ENCODE measurements at places on chromosomes 1 and 21.
A peak's percentile ranks its signal among the peaks of the same experiment; 100 is the strongest.

- DNase-seq: no peak
Measured at GRCh38 chr1:17994046-17994445, 113.6 kb upstream of the IGSF21 start.

- DNase-seq: peak; percentile 27
Measured at GRCh38 chr1:165369255-165369848, 12.8 kb upstream of the LMX1A start.

DNA sequence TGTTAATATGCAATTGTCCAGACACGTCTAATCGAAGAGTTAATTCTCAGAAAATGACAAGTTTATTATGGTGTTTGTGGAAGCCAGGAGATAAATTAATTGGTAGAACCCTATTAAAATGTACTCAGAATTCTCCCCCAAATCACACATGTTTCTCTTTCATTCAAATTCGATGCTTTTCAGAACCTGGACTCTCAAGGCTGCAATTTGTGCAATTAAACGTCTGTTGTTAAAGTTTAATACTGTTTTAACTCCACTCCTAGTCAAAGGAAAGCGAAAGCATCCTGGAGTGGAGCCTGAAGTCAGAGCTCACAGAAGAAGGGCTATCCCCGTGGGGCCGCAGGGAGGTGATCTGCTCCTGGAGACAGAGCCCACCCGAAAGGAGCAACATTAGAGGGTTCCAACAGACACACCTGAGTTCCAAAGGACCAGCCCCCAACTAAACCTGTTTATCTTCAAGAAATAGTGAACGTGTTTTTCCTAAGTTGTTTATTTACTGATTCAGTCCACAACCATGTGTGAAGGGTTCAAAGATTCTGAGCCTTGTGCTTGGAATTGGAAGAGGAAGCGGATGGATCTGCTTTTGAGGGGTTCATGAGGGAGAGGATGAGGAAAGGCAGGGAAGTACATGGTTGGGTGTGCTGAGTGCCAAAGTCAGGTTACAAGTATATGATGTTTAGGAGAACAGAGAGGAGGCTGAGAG, 68.0 kb upstream of the AKT3 start:
- no peak for DNase-seq

GRCh38 chr1:17094664-17095063, 24.6 kb downstream of the PADI2 start:
- DNase-seq: no peak

- no peak for DNase-seq
Measured at GRCh38 chr1:54051933-54052430, 1.0 kb downstream of the TMEM59 start.

DNA sequence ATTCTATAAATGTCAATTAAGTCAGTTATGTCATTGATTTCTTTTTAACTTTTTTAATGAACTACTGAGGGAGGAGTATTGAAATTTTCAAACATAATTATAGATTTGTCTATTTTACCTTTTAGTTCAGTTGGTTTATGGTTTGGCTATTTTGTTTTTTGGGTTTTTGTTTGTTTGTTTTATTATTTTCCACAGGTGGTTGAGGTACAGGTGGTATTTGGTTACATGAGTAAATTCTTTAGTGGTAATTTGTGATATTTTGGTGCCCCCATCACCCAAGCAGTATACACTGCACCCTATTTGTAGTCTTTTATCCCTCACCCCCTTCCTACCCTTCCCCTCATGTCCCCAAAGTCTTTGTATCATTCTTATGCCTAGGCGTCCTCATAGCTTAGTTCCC, 9.5 kb downstream of the TDRD5 start:
- no peak for DNase-seq

- no peak for DNase-seq
Measured at GRCh38 chr1:241269116-241269515, 87.9 kb downstream of the RGS7 start.

DNA sequence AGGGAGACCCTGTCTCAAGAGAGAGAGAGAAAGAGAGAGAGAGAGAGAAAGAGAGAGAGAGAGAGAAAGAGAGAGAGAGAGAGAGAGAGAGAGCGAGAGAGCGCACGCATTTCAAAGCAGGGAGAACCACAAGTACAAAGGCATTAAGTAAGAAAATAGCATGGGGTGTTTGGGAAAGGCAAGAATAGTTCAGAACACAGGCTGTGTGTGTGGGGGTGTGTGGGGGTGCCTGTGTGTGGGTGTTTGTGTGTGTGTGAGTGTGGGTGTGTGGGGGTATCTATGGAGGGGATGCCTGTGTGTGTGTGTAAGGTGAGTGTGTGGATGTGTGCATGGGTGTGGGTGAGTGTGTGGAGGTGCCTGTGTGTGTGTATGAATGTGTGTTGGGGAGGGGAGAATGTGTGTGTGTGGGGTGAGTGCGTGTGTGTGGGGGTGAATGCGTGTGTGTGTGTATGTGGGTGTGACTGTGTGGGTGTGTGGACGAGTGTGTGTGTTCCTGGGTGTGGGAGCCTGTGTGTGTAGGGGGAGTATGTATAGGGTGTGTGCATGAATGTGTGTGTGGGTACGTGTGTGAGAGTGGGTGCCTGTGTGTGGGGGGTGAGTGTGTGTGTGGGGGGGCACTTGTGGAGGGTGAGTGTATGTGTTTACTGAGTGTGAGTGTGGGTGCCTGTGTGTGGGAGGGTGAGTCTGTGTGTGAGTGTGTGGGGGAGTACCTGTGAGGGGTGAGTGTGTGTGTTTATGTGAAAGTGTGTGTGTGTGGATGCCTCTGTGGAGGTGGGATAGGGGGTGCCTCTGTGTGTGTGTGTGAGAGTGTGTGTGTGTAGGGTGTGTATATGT, 19.1 kb upstream of the HDAC1 start:
- no peak for DNase-seq

DNA sequence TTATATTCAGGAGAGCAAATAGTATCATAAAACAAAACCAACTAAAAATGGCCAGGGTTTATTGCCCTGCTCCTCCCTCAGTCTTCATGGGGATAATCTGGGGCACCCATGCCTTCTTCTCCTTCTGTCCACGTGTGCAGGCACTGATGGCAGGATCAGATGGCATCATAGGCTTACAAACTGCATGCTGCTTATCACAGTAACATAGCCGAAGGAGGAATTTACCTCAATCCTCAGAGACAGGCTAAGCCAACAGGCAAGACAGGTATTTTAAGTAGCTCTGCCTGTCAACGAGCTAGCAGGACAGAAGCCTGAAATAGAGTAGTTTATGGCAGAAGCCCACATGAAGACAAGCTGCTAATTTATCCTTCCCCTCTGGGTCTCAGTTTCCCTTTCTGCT, 9.4 kb downstream of the LAMB3 start:
- no peak for DNase-seq

GRCh38 chr1:223710179-223711133, 1.9 kb upstream of the CAPN2 start:
- DNase-seq: no peak

DNA sequence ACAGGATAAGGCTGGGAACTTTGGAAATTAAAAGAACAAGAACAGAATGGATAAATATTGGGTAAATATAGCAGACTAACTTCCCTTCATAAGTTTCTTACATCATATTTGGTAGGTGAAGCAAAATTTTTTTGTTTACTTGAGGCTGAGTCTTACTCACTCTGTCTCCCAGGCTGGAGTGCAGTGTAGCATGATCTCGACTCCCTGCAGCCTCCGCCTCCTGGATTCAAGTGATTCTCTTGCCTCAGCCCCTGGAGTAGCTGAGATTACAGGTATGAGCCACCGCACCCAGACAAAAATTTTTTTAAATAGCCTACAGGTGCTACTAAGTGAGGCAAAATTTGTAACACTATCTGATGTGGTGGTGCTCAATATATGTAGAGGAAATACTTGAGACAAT, 50.7 kb downstream of the TM2D1 start:
- DNase-seq: no peak

GRCh38 chr21:38780879-38781278, 24.9 kb upstream of the ETS2 start:
- no peak for DNase-seq

GRCh38 chr21:44582055-44582454, 1.7 kb upstream of the KRTAP10-5 start:
- DNase-seq: no peak

- no peak for DNase-seq
Measured at GRCh38 chr1:31951276-31951675, 13.1 kb upstream of the PTP4A2 start.

DNA sequence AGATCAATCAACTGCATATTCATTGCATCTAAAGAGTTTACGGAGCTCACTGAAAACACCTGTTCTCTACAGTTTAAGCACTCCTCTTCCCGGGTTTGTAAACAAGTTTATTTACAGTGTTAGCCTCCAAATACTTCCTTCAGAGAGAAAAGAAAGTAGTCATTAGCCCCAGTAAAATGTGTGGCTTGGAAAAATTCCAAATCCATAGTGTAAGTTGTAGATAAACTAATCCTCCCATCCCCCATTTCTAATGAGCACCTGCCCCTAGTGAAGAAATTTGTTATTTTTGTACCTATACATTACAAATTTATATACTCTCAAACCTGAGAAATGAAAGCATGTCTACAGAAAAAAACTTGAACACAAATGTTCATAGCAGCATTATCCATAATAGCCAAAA, 21.9 kb downstream of the PUM1 start:
- no peak for DNase-seq

GRCh38 chr21:16324630-16325029, 594.8 kb downstream of the USP25 start:
- no peak for DNase-seq

- DNase-seq: no peak
Measured at GRCh38 chr21:41065539-41065938, 102.4 kb upstream of the BACE2 start.

DNA sequence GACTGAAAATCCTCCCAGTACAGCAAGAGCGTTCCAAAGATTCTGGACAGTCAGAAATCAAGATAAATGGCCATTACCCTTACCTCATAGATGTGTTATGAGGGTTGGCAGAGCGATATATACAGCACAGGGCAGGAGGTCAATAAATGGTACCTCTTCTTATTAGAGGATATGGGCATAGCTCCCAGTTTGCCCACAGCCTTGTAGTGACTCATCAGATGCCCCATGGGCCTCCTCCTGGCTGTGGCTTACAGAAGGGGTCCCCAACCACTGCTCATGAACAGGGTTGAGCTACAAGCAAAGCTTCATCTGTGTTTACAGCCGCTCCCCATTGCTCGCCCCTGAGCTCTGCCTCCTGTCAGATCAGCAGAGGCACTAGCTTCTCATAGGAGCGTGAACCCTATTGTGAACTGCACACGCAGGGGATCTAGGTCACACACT, 7.3 kb upstream of the IFNGR2 start:
- DNase-seq: no peak

Data from HFF-Myc (cell line).